ENCODE measurements at places on chromosomes 7 and 10.
A peak's percentile ranks its signal among the peaks of the same experiment; 100 is the strongest.

- no peak for DNase-seq
These were observed 491.7 kb downstream of the CCSER2 start for GRCh38 chr10:84820120-84820519.

DNA sequence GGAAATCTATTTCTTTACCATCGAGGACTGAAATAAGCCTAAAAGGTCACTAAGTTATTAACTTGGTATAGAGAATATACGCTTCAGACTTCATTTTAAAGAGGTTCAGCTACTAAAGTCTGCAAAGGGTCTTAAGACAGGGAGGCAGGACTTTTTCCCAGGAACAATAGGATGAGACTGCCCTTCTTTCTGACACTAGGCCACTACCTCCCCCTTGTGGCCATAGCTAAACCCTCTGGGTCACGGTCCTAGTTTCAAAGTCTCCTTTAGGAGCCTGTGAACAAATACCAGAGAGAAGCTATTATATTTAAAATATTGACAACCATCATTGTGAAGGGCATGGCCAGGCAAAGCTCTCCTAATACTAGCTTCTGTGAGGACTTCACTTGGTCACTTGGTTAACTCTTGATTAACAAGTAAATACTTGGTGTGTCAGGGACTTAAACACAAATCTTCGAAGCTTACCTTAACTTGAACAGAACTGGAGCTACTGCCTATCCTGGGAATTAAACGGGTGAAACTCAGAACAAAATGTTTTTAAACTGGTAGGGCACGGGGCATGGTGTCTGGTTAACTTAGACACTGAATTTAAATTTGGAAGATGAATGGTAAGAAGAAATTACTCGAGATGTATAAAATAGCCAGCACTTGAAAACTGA, 75.6 kb downstream of the CCDC6 start:
- peak; percentile 46 for DNase-seq

- DNase-seq = no peak
These were observed 55.2 kb downstream of the TACC2 start for GRCh38 chr10:122044045-122044661.

- DNase-seq = no peak
These were observed 304.6 kb downstream of the PRPF18 start for GRCh38 chr10:13891128-13892000.

GRCh38 chr10:21689881-21690280, 155.8 kb downstream of the MLLT10 start:
- no peak for DNase-seq

DNA sequence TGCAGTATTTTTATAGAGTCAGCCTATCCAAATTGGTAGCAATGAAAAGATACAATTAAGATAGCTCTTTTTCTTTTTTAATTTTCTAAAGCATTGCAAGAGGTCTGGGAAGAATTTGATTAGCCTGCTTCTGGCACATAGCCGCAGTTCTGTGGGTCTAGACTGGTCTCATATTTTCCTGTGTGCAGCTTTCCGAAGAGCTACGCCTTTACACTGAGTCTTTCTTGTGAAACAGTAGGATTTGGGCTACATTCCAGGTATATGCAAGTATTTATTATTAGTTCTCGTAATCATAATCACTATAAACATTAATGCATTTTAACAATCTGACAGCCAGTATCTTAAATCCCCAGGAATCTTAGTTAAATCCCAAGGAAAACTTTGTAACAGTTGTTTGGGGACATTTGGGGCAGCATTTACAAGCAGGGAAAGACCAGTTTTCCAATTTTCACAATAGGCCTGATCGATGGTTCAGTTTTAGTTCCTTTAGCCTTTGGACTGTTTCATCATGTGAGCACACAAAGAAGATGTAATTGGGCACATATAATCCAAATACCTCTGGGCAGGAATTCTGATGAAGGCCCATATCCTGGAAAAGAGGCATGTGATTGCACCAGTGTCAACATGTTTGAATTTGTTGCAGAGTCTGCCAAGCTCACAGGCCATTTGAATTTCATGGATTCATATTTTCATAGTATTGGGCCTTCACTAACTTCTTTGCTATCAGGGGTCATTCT, 287.3 kb downstream of the INHBA start:
- DNase-seq = no peak

DNA sequence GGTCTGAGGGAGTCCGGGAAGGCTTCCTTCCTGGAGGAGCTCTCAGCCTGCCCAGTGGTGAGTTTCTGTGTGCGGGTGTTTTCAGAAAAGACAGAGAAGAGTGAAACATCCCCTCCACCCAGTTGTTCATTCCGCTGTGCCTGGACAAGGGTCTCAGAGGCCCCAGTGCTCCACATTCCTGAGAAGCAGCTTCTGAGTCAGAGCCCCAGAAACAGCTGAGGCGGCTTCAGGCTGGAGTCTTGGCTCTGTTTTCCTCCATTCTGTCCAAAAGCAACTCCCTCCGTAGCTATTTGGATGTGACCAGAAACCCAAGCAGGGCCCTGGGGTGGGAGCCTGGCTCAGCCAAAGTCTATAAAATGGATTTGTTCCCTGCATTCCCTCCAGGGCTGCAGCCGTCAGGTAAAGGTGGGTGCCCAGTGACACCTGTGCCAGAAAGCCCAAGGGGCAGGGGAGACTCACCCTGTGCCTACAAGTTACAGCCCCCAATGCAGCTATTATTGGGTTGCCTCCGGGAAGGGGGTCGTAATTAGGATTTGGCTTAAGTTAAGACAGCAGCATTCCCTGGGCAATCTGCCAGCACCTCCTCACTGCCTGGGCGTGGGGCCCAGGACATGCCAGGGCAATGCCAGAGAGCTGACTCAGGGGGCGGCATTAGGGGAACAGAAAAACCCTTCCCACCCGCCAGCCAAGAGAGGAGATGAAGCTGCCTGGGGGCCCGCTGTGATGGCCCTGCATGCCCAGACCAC, 13.1 kb upstream of the CAMK2G start:
- DNase-seq = peak; percentile 69

GRCh38 chr7:151047976-151048815, at the start of gene ASIC3:
ASIC3 (plus strand) TSS chr7:151048531; CDS start chr7:151048886, 355 bp downstream.
- no peak for DNase-seq

GRCh38 chr10:28202941-28203352, 99.9 kb downstream of the MPP7 start:
- no peak for DNase-seq

DNA sequence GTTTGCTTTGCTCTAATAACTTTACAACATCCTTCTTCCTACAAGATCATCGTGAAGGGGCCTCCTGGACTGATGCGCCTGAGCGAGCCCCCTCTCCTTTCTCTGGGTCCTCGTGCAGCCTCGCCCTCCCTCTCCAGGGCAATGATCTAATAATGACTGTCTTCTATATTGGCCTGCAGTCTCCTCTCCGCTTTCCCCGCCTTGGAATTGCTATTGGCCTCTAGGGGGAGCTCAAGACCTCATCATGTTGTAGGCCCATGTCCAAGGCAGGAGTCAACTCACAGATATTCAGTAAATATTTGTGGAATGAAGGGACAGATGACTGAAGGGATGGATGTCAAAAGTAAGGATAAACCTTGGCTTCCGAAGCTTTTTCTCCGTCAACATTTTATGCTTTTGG, 1180.3 kb downstream of the TYW1 start:
- DNase-seq = peak; percentile 52

GRCh38 chr7:105002-105401, 87.4 kb upstream of the FAM20C start:
- DNase-seq = no peak

DNA sequence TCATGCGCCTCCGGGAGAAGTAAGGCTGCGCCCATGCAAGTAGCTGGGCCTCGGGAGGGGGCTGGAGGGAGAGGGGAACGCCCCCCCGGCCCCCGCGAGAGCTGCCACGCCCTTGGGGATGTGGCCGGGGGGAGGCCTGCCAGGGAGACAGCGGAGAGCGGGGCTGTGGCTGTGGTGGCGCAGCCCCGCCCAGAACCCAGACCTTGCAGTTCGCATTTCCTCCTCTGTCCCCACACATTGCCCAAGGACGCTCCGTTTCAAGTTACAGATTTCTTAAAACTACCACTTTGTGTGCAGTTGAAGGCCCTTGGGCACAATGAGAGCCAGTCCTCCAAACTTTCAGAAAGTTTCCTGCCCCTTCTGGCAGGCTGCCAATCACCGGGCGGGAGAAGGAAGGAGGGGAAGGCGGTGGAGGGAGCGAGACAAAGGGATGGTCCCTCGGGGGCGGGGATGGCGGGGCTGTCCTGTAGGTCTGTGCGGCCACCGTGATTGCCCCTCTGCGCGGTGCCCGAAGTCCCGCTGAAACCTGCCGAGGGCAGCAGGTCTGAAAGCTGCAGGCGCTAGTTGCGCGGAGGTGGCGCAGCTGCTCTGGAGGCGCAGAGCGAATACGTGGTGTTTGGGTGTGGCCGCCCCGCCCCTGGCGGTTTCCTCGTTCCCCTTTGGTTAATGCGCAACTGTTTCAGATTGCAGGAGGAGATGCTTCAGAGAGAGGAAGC, 2.1 kb downstream of the VIM start:
- no peak for DNase-seq

- no peak for DNase-seq
These were observed 187.9 kb upstream of the MALRD1 start for GRCh38 chr10:18860631-18861240.

DNA sequence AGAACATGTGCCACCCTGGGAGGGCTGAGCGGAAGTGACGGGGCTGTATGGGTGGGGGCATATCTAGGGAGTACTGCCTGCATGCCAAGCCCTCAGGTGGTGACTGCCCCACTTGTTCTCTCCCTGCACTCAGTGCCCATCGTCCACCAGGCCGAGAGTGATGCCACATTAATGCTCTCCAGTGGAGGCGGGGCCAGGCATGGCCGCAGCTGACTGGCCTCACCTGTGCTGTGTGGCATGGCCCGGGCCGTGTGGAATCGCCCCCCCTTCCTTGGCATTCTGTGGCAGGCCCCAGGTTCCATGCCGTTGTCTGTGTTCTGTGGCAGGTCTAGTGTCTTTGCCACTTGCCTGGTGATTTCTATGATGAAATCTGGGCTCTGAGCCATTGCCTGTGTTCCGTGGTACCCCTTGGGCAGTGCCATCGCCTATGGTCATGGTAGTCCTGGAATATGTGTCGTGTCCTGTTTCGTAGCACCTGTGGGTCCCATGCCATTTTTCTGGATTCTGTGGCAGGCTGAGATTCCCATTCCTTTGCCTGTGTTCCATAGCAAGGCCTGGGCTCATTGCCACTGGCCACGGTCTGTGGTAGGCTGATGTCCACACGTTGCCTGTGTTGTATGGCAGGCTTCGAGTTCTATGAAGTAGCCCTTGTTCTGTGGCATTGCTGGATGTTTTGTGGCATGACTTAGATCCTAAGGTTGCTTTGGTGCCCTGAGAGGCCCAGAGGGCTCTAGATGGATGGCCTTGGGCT, 8.9 kb downstream of the FLNC start:
- no peak for DNase-seq

- no peak for DNase-seq
These were observed 17.9 kb downstream of the PALS2 start for GRCh38 chr7:24591152-24591551.

- DNase-seq = no peak
These were observed 159.6 kb downstream of the TAX1BP1 start for GRCh38 chr7:27899601-27900000.

GRCh38 chr7:135076882-135077281, 71.0 kb upstream of the TMEM140 start:
- DNase-seq = no peak

DNA sequence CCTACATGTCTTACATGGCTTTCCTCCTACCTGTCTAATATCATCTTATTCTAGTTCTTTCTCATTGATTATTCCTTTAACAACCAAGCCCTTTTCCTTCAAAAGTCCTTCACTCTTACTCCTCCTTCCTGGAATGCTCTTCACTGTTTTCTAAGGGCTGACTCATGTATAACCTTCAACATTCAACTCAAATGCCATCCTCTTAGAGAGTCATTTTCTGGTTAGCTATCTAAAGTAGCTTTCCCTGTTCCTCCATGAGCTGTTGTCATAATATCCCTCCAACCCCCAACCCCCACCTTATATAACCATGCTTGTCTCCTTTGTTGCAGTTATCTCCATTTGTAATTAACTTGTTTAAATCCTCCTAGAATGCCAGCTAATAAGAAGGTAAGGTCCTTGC, 286.8 kb downstream of the ADK start:
- DNase-seq = no peak

- DNase-seq = no peak
These were observed 11.6 kb downstream of the NAMPT start for GRCh38 chr7:106273009-106273668.

- DNase-seq = no peak
These were observed 49.2 kb downstream of the INPP5A start for GRCh38 chr10:132586739-132587138.

- DNase-seq = no peak
These were observed 12.8 kb upstream of the LAMB1 start for GRCh38 chr7:108015740-108016139.

GRCh38 chr10:6115824-6116350, 27.1 kb downstream of the RBM17 start:
- no peak for DNase-seq

GRCh38 chr7:31785101-31785500, 98.1 kb downstream of the PPP1R17 start:
- no peak for DNase-seq

- DNase-seq = no peak
These were observed 26.8 kb upstream of the DGKI start for GRCh38 chr7:137873524-137873923.

DNA sequence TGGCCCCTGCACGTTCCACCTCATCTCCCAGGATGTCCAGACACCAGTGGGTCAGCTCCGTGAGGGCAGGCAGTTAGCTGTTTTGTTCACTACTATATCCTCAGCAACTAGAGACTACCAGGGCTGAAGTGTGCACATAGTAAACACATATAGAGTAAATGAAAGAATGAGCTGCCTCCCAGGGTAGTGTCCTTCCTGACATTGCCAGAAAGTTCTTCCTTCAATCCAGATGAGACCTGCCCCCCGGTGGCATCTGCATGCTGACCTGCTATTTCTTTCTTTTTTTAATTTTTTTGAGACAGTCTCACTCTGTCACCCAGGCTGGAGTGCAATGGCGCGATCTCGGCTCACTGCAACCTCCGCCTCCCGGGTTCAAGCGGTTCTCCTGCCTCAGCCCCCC, 14.0 kb upstream of the ARPC1A start:
- DNase-seq = no peak

GRCh38 chr7:10312942-10313341, 660.7 kb upstream of the PHF14 start:
- DNase-seq = no peak

DNA sequence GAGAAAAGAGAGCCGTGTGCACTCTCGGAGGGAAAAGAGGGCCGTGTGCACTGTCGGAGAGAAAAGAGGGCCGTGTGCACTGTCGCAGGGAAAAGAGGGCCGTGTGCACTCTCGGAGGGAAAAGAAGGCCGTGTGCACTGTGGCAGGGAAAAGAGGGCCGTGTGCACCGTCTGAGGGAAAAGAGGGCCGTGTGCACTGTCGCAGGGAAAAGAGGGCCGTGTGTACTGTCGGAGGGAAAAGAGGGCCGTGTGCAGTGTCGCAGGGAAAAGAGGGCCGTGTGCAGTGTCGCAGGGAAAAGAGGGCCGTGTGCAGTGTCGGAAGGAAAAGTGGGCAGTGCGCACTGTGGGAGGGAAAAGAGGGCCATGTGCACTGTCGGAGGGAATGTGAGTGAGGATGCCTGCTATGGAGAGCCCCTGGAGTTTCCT, 188.7 kb downstream of the DNAJB6 start:
- DNase-seq = no peak

DNA sequence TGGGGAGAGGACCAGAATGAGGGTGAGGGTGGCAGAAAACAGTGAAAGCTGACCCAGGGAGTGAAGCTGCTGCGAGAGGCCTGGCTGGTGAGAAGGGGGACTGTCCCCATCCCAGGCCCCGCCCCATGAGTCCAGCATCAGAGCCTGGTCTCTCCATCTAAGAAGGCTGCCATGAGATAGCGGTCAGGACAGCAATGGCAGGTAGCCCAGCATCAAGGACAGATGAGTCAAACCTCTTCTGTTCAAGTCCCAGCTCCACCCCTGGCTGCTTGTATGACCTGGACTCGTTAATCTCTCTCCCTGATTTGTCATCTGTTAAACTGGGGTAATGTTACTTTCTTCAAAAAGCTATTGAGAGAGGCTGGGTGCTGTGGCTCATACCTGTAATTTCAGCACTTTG, 22.2 kb downstream of the GPNMB start:
- DNase-seq = no peak
